ENCODE measurements at places on chromosomes 13 and 19.
A peak's percentile ranks its signal among the peaks of the same experiment; 100 is the strongest.

DNA sequence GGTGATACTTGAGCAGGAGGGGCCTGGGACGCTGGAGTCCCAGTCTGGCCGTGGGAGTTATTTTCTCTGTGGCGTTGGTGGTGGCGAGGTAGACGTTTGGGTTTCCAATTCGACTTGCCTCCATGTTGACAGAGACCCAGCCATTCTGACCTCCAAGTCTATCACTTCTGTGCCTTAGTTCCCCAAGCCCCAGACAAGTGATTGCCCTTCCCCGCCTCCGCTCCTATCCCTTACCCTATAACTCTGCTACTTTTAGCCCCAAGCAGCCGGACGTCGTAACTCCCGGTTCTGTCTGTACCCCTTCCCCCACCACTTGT is 549 bp downstream of the TIMM50 start:
- no peak for DNase-seq

DNA sequence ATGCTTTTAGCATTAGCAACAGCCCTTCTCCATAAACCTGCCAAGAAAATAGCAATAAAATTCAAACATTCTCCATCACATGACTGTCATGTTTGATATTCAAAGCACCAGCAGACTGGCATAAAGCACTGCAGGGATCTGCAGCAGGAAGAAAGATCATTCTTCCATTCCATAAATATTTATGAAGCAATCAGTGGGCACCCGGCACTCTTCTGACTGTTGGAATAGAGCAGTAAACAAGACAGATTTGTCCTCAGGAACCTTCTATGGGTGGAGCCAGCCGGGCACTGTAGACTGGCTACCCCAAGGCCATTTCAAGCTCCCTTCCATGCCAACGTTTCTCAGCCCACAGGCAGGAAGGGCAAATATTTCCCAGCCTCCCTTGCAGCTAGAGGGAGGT is 25.5 kb downstream of the PLA2G4C start:
- DNase-seq = no peak

DNA sequence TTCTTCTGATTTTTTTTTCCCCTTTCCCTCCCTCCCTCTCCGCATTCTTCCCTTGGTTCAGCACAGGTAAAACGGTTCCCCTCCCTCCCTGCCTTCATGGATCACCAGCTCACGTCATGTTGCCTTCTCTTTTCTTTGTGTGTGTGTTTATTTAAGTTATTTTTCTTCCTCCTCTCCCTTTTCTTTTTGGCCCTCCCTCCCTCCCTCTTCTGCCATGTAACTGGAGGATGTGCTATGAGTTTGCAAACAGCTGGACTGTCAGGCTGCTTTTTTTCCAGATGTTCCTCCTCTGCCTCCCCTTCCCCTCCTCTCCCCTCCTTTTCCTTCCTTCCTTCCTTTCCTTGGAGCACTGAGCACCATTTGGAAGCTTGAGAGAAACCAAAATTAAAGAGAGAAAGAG is 2.0 kb downstream of the LENG9 start:
- no peak for DNase-seq

GRCh38 chr19:32104153-32104849 is 241.1 kb upstream of the ZNF507 start:
- DNase-seq = no peak

DNA sequence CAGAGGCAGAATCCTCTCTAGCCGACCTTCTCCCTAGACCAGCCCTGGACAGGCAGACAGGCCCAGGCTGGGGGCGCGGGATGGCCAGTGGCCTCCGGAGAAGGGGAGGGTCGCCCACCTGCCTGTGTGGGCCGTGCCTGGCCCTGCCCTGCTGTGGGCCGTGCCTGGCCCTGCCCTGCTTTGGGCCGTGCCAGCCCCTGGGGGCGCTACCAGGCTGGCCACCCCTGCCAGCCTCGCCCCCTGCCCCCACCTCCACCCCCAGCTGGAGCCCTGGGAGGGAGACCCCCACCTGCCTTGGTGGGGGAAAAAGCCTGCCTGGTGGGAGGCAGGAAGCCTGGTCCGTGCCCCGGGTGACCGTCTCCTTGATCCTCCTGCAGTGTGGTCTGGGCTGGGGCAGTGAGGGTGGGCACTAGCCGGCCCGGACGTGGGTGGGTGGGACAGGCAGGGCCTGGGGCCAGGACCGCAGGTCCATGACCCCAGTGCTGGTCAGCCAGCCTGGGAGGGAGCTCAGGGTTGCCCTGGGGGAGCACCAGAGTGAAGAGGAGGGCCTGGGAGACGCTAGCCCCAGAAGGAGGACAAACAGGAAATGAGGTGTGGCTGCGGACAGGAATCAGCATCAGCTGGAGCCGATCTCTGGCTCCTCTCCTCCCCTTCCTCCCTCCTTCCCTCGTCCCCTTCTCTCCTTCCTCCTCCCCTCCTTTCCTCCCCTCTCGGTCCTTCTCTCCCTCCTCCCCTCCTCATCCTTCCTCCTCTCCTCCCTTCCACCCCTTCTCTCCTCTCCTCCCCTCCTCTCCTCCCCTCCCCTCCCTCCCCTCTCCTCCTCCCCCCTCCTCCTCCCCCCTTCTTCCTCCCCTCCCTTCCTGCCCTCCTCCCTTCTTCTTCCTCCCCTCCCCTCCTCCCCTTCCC is 5.1 kb upstream of the MKNK2 start:
- no peak for DNase-seq

GRCh38 chr19:18388960-18389725 is 3.2 kb downstream of the GDF15 start:
- DNase-seq = no peak

GRCh38 chr19:8404391-8405151 is 8.5 kb upstream of the MARCHF2 start:
- no peak for DNase-seq

GRCh38 chr19:24048261-24048660 is 38.7 kb upstream of the ZNF254 start:
- DNase-seq = no peak

- no peak for DNase-seq
These were observed 244.2 kb upstream of the ZNF507 start for GRCh38 chr19:32101206-32101605.

- DNase-seq = peak; percentile 13
These were observed 632.1 kb downstream of the DIAPH3 start for GRCh38 chr13:59531571-59532091.

DNA sequence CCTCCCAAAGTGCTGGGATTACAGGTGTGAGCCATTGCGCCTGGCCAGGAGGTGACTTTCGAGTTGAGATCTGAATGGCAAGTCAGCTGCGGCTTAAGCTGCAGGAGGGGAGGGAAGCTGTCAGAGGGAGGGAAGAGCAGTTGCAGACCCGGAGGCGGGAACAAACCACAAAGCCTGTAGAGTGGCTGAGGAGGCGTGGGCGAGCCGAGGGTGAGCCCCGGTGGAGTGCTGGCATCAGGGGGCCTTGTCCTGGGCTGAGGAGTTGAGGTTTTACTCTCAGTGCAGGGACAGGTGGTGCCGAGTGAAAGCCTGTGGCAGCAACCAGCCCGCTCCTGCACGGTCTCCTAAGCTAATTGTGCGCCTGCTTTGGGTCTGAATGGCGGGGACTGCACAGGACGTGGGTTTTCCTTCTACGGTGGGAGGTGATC is 24.2 kb downstream of the PPP1R37 start:
- DNase-seq = peak; percentile 66

GRCh38 chr19:55080121-55080967 is 4.7 kb downstream of the EPS8L1 start:
- DNase-seq = peak; percentile 75

DNA sequence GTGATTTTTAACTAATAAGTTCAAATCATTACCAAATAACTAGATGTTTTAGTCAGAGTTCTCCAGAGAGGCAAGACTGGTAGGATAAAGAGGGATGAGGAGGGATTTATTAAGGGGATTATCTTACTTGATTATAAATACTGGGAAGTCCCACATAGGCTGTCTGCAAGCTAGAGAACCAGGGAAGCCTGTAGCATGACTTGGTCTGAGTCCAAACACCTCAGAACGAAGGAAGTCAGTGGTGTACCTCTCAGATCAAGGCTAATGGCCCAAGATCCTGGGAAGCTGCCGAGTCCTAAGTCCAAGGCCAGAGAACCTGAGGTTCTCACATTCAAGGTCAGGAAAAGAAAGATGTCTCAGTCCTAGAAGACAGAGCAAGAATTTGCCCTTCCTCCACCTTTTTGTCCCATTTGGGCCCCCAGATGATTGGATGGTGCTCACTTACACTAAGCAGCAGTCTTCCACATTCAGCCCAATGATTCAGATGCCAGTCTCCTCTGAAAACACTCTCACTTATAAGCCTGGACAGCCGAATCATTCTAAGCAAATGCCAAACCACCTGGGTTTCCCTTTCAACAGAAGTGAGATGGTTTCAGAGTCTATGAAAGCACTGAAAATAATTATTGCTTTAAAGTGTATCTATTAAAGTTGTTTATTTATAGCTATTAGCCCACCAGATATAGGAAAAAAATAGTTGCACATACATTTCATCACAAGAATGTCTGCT is 1599.2 kb downstream of the OLFM4 start:
- DNase-seq = no peak

DNA sequence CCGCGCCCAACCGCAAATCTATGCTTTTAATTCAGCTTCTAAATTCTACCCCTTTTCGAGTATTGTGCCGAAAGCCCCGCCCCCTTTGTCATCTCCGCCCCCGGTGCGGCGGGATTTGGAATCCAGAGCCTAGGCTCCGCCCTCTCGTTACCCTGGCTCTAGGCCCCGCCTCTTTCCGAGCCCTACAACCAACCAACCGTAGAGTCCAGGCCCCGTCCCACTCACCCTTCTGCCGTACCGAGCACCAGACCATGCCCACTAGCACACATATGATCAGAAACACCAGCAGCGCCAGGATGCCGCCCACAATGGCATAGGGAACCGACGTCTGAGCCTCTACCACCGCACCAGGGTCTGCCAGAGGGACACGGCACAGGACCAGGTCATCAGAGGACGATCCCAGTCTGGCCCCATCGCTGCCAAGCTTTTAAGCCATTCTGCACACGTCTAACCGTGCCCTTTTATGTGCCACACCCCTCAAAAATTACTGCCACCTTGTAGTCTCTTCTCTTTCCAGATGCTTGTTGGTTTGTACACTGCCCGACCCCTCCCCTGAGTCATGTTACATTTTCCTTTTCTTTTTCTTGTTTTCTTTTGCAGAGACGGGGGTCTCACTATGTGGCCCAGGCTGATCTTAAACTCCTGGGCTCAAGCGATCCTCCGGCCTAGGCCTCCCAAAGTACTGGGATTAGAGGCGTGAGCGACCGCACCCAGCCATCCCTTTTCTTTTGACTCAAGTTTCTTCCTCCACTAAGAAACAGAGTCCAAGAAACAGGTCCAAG is 4.7 kb upstream of the ZNF428 start:
- DNase-seq = no peak

DNA sequence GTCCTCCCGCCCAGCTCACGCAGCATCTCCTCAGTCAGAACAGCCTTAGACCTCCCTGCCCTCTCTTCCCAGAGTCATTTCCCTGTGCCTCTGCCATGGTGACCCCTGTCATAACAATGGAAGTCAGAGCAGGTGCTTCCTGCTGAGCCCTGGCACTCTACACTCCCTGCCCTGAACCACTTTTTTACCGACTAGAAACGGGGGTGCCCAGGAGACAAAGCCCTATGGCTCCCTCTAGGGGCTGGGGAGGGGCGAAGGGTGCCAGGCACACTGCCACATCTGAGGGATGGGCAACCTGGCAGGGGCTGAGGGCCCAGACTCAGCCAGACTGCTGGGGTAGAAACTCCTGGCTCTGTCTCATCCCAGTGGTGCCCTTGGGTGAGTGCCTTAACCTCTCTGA is 16.4 kb downstream of the ZNF574 start:
- DNase-seq = no peak

- no peak for DNase-seq
These were observed 45.8 kb downstream of the LRCH1 start for GRCh38 chr13:46598820-46599180.

GRCh38 chr19:5321851-5322681 is 18.5 kb downstream of the PTPRS start:
- DNase-seq = no peak

DNA sequence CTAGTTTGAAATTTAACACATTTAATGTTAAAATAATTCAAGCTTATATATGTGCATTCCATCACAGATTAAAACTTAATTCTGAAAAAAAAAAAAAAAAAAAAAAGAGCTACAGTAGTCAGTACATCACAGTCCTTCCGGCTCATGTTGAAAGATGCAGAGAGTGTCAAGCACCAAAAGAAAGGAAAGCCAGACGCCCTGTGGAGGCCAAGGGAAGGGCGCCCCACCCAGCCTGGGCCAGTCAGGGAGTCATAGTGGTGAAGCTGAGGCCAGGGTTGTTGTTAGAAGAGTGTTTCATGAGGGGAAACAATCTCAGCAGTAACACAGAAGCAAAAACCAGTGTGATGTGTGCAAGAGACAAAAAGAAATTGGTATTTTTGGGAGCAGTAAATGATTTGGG is 375.3 kb downstream of the MTUS2 start:
- no peak for DNase-seq

DNA sequence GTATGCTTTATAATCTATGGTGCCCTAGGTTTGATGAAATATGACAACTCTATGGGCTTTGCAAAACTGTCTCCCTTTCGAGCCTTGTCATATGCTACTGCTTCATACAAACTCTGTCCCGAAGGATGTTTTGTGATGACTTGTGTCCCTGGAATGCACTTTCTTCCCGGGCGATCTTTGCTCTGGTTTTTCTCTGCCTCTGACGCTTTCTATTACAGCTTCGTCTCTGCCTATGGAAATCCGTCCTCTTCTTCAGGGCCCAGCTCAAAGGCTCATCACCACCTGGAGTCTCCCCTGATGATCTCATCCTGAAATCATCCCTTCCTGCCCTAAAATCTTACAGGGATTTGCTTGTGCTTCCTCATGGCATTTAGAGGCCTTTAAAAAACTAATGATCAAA is 191.5 kb upstream of the KL start:
- DNase-seq = no peak

- DNase-seq = peak; percentile 70
These were observed 29.0 kb downstream of the ZNF627 start for GRCh38 chr19:11626252-11626651.

DNA sequence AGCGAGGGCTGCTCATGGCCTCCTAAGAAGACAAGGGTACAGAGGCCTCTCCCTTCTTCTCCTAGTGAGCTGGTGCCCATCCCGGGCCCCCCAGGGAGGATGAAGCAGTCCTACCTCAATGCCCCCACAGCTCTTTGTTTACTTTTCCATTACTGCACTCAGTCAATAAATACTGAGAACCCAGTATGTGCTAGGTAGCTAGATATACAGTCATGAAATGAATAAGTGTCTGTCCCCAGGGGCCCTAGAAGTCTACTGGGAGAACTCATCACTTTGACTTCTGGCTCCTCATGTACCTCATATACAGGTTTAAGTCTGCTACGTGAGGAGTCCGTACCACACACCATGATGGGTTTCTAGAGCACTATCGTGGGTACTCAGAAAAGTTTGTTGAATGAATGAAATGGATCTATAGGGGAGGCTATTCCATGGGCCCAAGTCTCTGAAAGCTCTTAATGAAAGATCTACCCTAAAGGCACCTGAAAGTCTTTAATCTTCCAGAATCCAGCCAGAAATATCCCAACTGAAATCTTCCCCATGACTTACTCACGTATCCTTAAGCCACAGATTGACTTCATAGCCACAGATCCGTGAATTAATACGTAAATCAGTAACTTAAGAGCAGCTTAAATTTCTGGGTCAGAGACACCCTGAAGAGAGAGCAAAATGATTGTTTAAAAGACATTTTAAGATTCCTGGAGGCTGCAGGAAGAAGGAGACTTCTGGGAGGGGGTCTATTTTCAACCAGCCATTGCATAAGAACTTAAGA is 51.6 kb upstream of the POMP start:
- DNase-seq = no peak

DNA sequence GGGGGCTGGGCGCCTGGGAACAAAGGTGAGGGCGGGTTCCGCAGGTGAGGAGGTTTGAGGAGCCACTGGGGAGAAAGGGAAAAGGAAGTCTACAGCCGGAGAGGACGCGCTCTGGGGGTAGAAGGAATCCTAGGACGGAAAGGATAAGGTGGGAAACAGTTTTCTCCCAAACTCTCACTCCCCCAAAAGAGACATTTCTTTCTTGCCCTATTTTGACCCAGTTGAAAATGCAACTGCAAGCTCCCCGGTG is 651 bp upstream of the POLR1D start:
- DNase-seq = peak; percentile 4

Data from inflammatory macrophage treated with lipopolysaccharide for 4 hours (primary cell).